ENCODE measurements at places on chromosomes 5 and 9. TPM values are rescaled to one million over a fixed set of nuclear protein-coding genes. Genes with fewer than 3 reads are reported as not detected.

GIN1 gene
- total RNA-seq: 9.6 TPM

PARP8 gene
- total RNA-seq: 18.7 TPM

IZUMO3 gene
- not detected for total RNA-seq

RASGRF2 gene
- 0.76 TPM for total RNA-seq

FAXDC2 gene
- total RNA-seq: 2.9 TPM

AIF1L gene
- 2.5 TPM for total RNA-seq

ECSCR gene
- 8.7 TPM for total RNA-seq

GPRIN1 gene
- 2.7 TPM for total RNA-seq

PCDHA10 gene
- under 0.01 TPM for total RNA-seq

PCDHGA5 gene
- total RNA-seq: 0.19 TPM

FGF18 gene
- total RNA-seq: 0.80 TPM

MTX3 gene
- 6.2 TPM for total RNA-seq

GRCh38 chr5:150465927-150466326, 16.4 kb upstream of the RPS14 start:
- no peaks in the 10 kb centered on the region for H3K36me3 ChIP-seq
- no peak overlapping the region for H3K4me3 ChIP-seq
- DNase-seq: no peak
- no peak overlapping the region for H3K27ac ChIP-seq
- no peaks in the 10 kb centered on the region for H3K27me3 ChIP-seq

GRCh38 chr9:125038166-125038565, 97.3 kb upstream of the GOLGA1 start:
- H3K4me3 ChIP-seq: no peak overlapping the region
- no peak overlapping the region for H3K27ac ChIP-seq
- H3K27me3 ChIP-seq: no peaks in the 10 kb centered on the region
- DNase-seq: no peak
- no peaks in the 10 kb centered on the region for H3K36me3 ChIP-seq

GRCh38 chr9:89718176-89718575, 113.4 kb downstream of the GADD45G start:
- no peaks in the 10 kb centered on the region for H3K36me3 ChIP-seq
- no peak overlapping the region for H3K27ac ChIP-seq
- H3K4me3 ChIP-seq: no peak overlapping the region
- H3K27me3 ChIP-seq: no peaks in the 10 kb centered on the region
- H3K4me1 ChIP-seq: no peaks in the 10 kb centered on the region

DNA sequence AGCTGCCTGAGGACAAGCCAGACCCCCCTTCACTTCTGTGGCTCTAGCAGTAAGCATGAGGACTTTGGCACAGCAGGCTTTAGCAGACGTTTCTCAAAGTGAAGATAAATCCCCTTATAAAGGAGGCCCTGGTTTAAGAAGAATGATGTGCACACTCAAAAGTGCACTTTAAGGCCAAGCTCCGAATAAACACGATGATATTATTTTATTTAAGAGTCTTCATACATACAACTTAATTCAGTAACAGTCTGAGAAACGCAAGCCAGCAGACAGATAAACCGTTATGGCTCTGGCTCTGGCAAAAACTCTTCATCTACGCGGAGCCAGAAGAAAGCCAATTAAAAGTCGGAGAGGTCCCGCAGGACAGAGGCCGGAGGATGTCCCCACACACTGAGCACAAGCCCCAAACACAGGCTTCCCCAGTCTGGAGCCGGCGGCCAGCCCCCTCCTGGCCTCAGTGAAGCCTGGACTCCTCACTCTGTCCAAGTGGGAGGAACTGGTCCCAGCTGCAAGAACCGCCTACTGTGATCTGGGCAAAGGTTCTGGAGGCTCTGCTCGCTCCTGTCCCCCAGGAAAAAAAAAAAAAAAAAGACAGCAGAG, 44.6 kb downstream of the ADAMTS2 start:
- no peak for DNase-seq
- H3K27me3 ChIP-seq: no peaks in the 10 kb centered on the region
- H3K36me3 ChIP-seq: no peaks in the 10 kb centered on the region

DNA sequence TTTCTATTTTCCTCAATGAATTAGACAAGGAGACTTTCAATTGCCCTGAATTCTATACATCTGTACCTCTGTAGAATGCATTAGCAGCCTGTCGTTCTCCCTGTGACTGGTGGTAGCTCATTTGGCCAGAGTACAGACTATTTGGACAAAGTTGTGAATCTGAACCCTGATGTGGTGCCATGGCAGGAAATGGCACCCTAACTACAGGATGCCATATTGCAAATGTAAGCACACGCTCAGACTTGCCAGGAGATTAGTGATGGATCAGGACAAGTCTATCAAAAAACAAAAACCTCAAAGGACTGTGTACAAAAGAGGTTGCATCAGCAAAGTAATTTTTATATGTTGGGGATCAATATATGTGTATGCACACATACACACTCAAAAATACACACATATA, 58.3 kb downstream of the SVEP1 start:
- no peak for DNase-seq
- H3K4me1 ChIP-seq: no peaks in the 10 kb centered on the region
- no peaks in the 10 kb centered on the region for H3K27me3 ChIP-seq
- no peak overlapping the region for H3K4me3 ChIP-seq
- no peak overlapping the region for H3K27ac ChIP-seq

DNA sequence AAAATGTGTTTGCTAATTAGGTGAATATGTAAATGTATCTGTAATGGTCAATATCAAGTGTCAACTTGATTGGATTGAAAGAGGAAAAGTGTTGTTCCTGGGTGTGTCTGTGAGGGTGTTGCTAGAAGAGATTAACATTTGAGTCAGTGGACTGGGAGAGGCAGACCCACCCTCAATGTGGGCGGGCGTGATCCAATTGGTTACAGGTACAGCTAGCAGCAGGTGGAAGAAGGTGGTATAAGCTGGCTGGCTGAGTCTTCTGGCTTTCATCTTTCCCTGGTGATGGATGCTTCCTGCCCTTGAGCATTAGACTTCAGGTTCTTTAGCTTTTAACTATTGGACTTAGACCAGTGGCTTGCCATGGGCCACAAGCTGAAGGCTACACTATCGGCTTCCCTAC, 779.0 kb upstream of the CTNND2 start:
- no peak overlapping the region for H3K27ac ChIP-seq
- H3K27me3 ChIP-seq: no peaks in the 10 kb centered on the region
- H3K36me3 ChIP-seq: no peaks in the 10 kb centered on the region

DNA sequence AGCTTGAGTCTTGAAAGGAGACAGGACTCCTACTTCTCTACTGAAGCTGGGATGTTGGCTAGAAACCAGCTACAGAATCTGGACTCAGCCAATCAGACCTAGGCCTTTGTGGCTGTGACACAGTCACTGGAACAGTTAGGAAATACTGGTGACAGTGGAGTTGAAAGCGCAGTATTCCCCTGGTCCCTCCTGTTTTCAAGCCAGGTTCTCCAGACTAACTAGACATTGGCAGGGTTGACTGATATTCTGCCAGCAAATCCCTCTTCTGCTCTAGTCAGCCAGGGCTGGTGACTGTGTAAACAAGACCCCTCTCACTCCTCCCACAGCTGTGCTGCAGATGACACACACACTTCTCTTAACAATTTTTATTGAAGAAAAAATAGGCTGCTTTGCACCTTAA, 8.7 kb downstream of the SHROOM1 start:
- no peak overlapping the region for H3K27ac ChIP-seq
- no peak overlapping the region for H3K4me3 ChIP-seq
- no peaks in the 10 kb centered on the region for H3K36me3 ChIP-seq
- peaks cover 11% of the 10 kb centered on the region for H3K4me1 ChIP-seq
- peaks cover 48% of the 10 kb centered on the region for H3K27me3 ChIP-seq

- peak overlapping the region; percentile 36 for H3K27ac ChIP-seq
- no peaks in the 10 kb centered on the region for H3K36me3 ChIP-seq
- no peak for DNase-seq
- no peak overlapping the region for H3K4me3 ChIP-seq
- H3K4me1 ChIP-seq: no peaks in the 10 kb centered on the region
- no peaks in the 10 kb centered on the region for H3K27me3 ChIP-seq
Observed at GRCh38 chr5:66850354-66851075, 254.3 kb downstream of the MAST4 start.

- H3K4me1 ChIP-seq: peaks cover 5% of the 10 kb centered on the region
- no peak overlapping the region for H3K4me3 ChIP-seq
- no peaks in the 10 kb centered on the region for H3K36me3 ChIP-seq
- DNase-seq: no peak
- no peak overlapping the region for H3K27ac ChIP-seq
Observed at GRCh38 chr5:150497274-150497988, 10.5 kb upstream of the NDST1 start.

DNA sequence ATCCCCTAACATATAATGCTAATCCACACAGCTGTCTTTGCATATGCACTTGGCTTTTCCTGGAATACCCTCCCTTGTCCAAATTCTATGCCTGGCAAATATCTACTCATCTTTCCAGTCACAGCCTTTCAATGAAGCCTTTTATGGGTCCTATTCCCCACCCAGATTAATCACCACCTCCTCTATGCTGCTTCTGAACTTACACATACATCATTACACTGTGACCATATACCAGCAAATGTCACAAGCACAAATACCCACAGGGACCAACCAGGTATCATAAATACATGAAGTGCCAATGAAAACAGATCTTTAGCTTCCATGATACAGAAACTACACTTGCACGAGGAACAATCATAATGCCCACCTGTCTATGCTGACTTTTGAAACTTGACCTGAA, 22.3 kb downstream of the LPAR1 start:
- no peaks in the 10 kb centered on the region for H3K27me3 ChIP-seq
- H3K4me1 ChIP-seq: no peaks in the 10 kb centered on the region
- peak overlapping the region; percentile 20 for H3K27ac ChIP-seq
- no peak for DNase-seq
- no peaks in the 10 kb centered on the region for H3K36me3 ChIP-seq
- no peak overlapping the region for H3K4me3 ChIP-seq

GRCh38 chr9:80134487-80134886, 562.7 kb downstream of the TLE4 start:
- no peaks in the 10 kb centered on the region for H3K36me3 ChIP-seq
- H3K4me3 ChIP-seq: no peak overlapping the region
- H3K4me1 ChIP-seq: no peaks in the 10 kb centered on the region
- no peak overlapping the region for H3K27ac ChIP-seq
- no peak for DNase-seq

DNA sequence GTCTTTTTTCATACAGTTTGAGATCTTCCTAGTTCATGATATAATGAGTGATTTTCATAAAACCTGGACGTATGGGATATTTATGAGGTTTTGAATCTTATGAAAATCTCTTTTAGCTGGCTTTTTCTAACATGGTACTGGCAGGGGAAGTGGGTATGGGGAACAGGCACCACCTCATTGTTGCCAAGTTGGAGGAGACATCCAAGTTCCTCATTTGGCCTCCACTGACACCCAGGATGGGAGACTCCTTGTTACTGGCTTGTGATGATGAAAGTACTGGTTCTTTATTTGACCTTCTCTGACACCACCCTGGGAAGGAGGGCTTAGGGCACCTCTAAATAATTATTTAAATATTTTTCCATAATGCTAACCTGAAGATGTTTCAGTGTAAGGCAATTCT, 4.0 kb upstream of the TNPO1 start:
- H3K27ac ChIP-seq: no peak overlapping the region
- no peak for DNase-seq

- DNase-seq: peak; percentile 73
- no peaks in the 10 kb centered on the region for H3K27me3 ChIP-seq
- peaks cover 21% of the 10 kb centered on the region for H3K4me1 ChIP-seq
- peak overlapping the region; percentile 98 for H3K27ac ChIP-seq
- peak overlapping the region; percentile 99 for H3K4me3 ChIP-seq
Observed at GRCh38 chr9:71909887-71910649, 925 bp downstream of the ABHD17B start.

GRCh38 chr9:76459694-76460635, 983 bp downstream of the GCNT1 start:
- H3K4me1 ChIP-seq: peaks cover 31% of the 10 kb centered on the region
- DNase-seq: no peak
- H3K27me3 ChIP-seq: no peaks in the 10 kb centered on the region
- H3K4me3 ChIP-seq: peak overlapping the region; percentile 79

DNA sequence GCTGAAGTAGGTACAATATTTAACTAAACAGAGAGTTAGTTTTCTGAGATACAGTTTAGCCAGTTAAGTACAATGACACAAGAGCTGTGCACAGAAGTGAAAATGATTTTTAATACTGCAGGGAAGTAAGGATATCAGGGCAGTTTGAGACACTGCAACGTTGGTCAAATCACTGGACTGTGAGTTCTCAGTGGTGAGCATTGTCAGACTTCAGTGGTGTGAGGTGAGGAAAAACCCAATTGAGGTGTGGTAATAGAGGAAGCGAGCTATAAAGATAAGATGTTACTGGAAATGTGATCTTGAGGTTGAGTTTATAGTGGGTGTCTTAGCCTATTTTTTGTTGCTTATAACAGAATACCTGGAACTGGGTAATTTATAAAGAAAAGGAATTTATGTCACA, 12.8 kb upstream of the FBXL7 start:
- H3K27ac ChIP-seq: no peak overlapping the region
- H3K4me1 ChIP-seq: no peaks in the 10 kb centered on the region
- DNase-seq: no peak

Measured in thymus (tissue), 14 donors.